NCI-H187 treated with DMSO at 0.1 percent for 48 hours (cell line): ENCODE measurements at places on chromosomes 11 and 22.

DNA sequence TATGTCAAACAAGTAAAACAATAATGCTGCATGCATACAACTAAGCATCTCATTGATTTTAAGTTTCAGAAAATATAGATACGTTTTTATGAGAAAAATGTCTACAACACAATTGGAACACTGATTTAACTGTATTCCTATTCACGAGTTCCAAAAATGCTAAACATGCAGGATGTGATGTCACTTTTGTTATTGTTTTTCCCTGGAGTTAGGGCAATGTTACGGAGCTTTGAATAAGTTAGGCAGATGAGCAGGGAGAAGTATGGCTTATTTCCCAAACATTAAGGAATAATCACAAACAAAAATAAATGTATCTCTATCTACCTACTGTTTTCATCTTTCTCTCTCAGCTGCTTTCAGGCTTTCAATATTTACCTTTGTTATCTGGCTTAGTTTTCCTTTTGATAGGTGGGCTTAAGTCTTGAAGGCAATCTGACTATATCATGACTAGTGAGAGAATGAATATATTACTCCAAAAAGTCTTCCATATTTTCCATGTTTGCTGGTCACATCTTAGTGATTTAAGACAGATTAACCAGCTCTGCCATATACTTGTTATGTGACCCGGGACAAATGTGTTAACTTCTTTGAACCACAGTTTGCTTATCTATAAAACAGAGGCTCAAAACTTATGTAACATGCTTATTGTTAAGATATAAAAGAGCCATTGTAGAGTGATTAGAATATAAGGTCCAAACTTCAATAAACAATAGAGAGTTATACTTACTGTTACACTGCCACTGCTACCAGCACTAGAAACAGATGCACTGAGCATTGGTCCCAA lies 854.4 kb upstream of the CCDC90B start:
- no peak for DNase-seq

DNA sequence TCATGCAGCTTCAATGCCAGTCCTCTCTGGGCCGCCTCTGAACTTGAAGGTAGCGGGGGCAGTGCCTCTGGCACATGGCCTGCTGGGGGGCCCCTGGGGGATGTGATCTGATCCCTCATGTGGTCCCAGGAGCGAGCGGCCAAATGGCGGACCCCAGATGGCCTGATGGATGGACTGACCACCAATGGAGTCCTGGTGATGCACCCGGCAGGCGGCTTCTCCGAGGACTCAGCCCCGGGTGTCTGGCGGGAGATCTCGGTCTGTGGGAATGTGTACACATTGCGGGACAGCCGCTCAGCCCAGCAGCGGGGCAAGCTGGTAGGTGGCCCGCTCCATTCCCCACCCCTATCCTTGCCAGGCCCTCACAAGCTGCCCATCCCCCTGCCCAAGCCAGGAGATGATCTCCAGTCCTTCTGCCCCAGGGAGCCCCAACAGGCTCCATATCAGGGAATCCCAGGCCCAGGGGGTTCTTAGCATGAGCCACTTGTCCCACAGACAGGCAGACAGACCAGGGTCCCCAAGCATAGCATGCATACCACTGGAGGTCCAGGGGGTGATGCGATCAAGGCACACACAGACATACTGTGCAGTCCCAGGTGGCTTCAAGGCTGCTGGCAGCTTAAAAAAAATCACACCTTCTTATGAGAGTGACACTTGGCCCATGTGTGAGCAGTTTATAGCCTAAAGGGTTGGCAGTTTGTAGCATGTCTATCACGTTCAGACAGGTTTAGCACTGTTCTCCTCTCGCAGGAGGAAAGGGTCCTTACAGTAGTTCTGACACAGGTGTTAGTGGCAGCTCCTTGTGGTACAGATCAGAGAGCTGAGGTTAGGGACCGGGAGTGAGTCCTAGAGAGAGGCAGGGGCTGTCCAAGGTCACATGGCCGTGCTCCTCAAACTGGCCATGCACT lies 6.4 kb upstream of the DPP3 start:
- no peak for DNase-seq

DNA sequence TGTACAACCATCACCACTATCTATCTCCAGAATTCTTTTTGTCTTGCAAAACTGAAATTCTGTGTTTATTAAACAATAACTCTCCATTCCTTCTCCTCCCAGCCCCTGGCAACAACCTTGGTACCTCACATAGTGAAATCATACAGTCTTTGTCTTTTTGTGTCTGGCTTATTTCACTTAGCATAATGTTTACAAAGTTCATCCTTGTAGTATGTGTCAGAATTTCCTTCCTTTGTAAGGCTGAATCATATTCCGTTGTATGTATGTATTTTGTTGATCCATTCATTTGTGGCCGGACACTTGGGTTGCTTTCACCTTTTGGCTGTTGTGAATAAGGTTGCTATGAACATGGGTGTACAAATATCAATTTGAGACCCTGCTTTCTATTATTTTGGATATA lies 243.7 kb upstream of the TBCEL start:
- no peak for DNase-seq

- no peak for DNase-seq
Measured at GRCh38 chr11:6362185-6362872, 27.9 kb upstream of the SMPD1 start.

DNA sequence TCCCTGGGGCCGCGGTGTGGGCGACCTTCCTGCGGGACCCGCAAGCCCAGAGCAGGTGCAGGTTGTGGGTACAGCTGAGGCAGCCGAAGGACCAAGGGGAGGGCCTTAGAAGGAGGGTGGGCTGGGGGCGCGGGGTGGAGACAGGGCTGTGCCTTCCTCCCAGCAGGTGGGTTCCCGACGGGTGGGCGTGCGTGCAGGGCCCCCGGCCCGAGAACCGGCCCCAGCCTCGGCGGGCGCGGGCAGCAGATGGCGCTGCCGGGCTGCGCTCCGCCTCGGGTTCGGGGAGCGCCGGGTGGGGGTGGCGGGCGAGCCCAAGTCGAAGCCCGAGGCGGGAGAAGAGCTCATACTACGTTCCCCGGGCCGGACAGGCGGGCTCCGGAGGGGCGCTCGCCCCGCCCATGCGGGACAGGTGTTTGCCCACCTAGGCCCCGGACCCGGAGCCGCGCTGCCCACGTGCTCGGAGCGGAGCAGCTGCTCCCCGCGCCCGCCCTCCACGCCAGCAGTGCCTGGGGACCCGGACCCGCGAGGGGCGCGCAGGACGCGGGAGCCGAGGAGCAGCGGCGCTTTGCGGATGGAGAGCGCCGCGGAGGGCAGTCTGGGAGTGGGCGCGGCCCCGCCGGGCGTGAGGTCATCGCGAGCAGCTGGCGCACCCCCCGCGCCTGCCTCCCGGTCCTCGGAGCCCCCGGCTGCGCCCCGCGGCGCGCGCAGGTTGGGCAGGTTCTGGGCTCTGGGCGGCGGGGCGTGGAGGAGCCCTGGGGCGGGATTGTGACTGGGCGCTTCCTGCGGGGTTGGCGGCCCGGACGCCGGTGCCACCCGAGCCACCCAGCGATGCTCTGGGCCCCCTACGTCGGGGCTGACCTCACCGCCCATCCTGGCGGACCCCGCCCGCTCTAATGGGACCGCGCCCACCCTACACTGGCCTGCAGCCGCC lies 25.3 kb downstream of the DUSP8 start:
- no peak for DNase-seq

GRCh38 chr11:132907651-132908413 lies 624.5 kb downstream of the OPCML start:
- no peak for DNase-seq

GRCh38 chr22:36982136-36982535 lies 37.1 kb downstream of the TST start:
- no peak for DNase-seq

DNA sequence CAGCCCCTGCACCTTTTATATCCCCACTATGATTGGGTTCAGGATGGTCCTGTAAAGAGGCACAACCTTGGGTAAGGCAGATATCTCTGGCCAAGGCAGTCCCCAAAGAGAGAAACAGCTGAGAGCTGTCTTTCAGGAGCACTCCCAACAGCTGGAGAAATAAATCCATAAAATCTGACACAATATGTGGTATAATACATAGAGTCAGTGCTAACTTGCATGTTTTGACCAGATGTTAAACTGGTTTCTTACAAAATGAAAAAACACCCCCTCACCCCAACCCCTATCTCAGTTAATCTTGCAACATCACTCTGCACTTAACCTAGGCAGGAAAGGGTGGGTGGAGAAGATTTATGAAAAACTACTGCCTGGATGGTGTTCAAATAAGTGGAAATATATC lies 44.0 kb upstream of the C11orf87 start:
- no peak for DNase-seq

DNA sequence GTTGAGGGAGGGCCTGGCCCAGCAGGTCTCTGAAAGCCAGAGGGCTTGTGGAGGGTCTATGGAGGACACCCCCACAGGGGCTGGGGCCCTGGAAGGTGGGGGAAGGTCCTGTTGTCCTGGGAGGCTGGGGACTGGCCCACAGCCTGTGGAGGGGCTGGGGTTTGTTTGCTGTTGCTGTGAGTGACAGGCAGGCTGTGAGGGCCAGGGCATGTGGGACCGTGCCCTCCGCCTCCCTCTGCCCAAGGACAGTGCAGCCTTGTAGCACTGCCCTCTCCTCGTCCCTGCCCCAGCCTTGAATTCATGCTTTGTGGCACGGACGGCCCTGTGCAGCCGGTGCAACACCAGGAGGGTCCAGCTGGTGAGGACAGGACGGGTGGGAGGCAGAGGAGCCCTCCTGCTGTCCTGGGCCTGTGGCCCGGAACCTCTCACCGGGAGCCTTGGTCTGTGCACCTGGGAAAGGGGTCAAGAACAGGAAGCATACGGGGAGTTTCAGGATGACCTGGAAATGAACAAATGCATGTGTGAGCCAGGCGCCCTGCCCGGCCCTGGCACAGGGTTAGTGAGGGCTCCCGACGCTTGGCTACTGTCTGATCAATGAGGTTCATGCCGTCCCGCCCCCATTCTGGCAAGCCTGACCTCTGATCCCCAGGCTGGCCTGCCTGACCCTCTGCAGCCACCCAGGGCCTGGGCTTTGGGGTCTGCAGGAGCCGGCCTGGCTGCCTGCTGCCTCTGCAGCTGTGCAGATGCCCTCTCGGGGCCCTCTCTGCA lies 37.4 kb upstream of the PRODH start:
- DNase-seq = no peak

DNA sequence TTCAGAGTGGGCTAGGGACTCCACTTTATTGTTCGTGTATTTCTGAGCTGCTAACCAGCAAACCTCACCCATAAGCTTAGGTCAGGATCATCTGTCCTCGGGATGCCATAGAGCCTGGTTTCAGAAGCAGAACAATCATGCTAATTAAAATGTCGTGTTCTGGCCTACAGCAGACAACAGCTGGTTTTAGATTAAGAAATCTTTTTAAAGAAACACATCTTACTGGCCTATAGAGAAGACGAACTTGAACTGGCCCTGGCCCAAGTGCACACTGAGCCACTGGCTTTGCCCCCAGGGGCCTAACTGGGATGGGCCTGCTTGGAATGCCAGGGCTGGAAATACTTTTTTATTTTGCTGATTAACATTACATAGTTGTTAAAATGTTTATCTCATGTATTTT lies 63.2 kb downstream of the ALX4 start:
- DNase-seq = no peak

DNA sequence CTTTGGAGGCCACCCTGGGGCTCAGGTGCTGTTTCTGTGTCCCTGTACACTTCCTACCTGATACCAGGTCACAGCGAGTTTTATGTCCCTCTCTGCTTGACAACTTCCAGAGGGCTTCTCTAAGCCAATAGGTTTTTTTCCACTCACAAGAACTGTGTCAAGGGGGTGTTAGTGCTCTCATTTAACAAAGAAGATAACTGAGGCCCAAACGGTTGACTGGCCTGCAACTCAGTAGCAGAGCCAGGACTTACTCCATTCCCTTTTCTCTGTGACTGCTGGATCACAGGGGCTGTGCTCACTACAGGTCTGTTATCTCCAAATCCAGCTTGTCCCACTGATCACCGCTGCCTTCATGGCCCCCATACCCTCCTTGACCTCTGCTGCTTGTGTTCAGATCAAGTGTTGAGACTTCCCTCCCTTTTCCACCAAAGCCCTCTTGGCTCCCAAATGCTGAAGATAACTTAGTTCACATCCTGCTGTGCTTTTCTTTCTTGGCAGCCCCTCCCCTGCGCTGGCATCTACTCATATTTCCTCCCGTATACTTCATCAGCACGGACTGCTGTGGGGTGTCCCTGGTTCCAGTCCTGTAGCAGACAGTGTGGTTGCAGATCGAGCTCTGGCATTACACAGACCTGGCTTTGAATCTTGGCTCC lies 41.3 kb downstream of the POU2F3 start:
- DNase-seq = no peak

DNA sequence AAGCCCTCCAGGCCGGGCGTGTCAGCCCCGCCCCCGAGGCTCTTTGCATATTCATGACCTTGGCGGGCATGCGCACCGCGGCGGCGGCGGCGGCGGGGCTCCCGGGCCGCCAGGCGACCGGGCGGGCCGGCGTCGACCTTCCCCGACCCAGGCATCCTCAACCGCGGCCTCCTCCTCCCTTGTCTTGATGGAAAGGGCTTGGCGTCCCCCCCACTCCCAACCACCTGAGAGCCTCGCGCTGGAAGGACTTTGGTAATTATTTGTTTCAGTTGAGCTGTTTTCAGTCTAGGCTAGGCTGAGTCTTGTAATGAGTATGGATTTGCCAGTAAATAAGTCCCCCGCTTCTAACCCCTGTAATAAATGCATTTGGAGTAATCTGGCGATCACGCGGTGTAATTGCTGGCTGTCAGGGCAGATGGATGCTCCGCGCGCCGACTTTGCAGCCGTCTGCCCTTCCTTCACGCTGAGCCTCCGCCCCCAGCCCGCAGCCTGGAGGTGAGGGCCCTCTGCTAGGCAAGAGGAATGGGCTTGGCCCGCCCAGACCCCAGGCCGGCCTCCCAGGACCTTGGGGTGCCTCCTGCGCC lies 25.2 kb downstream of the FLRT1 start:
- DNase-seq = no peak

GRCh38 chr22:48310289-48310688 lies 1517.4 kb downstream of the BRD1 start:
- DNase-seq = no peak

DNA sequence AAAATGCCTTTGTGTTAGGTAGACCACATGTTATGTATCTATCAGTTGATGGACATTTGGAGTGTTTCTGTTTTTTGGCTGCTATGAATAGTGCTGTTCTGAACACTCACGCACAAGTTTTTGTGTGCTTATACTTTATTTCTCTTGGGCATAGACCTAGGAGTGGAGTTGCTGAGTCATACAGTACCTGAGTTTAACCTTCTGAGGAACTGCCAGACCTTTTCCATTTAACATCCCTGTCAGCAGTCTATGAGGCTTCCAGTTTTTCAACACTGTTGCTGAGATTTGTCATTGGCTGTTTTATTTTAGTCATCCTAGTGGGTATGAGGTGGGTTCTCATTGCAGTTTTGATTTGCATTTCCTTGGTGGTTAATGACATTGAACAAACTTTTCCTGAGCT lies 4.4 kb downstream of the CTTN start:
- no peak for DNase-seq

- no peak for DNase-seq
Measured at GRCh38 chr11:25891960-25892359, 440.0 kb upstream of the ANO3 start.

DNA sequence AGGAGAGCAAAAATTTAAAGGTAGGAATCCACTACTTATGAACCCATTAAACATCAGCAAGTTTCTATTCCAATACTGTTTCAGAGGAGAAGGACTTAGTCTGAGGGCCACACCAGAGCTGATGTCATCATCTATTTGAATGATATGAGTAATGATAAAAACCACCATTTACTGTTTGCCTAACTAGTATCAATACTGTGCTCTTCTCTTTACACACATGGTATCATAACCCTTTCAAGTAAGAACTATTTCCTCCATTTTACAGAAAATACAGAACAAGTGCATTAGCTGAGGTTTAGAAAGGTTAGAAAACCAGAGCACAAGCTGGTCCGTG lies 651.3 kb upstream of the KIRREL3 start:
- no peak for DNase-seq
